CD4-positive, alpha-beta memory T cell (primary cell): ENCODE measurements at places on chromosomes 12 and 14.

GRCh38 chr14:33342299-33342974, 403.8 kb downstream of the NPAS3 start:
- no peak for DNase-seq

GRCh38 chr12:3630111-3630510, 122.8 kb downstream of the CRACR2A start:
- no peak for DNase-seq

GRCh38 chr12:117564881-117565280, 203.5 kb upstream of the NOS1 start:
- no peak for DNase-seq

- peak; percentile 91 for DNase-seq
Observed at GRCh38 chr12:124914392-124915238, at the start of gene UBC. UBC (minus strand) TSS chr12:124914650; CDS start chr12:124913771, 879 bp downstream.

DNA sequence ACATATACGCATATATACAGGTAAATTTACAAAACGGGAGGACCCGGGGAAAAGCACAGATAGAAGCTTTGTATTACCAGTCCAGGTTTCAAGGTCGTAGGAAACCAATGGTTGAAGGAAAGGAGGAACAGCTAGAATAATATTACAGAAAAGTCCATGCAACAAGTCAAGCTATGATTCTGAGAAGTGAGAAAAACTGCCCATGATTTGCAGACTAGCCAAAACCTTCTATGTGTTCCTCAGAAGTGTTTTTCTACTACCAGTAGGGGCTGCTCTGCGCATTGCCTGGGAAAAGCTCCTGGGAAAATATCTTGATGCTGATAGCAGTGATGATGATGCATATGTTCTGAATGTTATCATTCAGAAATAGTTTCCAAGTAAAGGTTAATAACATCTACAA, 2.2 kb downstream of the PDZRN4 start:
- DNase-seq = no peak

GRCh38 chr12:117380083-117380482, 18.7 kb upstream of the NOS1 start:
- no peak for DNase-seq
